ENCODE measurements at places on chromosomes 1 and 21.

- DNase-seq = no peak
Measured at GRCh38 chr1:56707379-56707778, 62.3 kb downstream of the PRKAA2 start.

GRCh38 chr1:247400685-247401084 lies 15.3 kb upstream of the NLRP3 start:
- DNase-seq = no peak

DNA sequence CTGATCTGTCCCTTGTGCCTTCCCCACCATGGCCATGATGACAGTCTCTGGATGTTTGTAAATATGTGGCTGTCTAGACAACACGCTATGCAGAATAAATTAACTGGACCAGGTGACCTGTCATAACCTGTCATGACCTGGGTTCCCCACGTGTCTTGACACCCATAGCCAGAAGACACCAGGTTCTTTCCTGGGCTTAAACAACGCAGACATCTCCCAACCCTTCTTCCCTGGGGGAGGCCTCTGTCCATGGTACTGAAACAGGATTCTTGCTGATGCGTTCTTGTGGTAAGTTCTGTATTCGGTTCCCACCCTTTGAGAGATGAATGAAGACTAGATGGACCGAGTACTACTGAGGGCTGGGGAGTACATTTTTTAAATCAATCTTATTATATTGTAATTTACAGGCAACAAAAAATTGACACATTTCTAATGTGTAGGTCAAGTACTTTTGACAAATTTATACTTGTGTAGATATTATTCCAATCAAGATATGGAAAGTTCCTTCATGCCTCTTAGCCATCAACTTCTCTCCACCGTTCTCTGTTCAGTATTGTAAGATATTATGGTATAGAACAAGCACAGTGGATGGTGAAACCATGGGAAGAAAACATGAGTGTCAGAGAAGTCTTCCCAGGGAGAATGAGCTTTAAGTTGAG lies 738.8 kb downstream of the PTPRU start:
- no peak for DNase-seq

- no peak for DNase-seq
Measured at GRCh38 chr1:201068976-201069375, 43.2 kb downstream of the CACNA1S start.

GRCh38 chr1:243734308-243734695 lies 115.7 kb downstream of the AKT3 start:
- DNase-seq = no peak

DNA sequence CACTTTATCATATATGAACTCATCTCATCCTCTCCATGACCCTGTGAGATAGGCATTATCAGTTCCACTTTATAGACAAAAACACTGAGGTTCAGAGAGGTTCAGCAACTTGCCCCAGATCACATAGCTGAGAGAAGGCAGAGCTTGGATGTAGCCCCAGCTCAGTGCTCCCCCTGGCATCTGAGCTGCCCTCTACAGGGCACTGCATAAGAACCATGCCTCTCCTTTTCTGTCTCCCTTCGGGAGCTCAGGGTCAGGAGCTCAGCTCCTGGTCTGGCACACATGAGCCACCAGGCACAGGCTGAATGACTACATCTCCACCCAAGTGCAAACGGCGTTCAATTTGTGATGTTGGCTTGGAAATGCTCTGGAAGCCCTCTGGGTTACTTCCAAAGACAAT lies 16.9 kb downstream of the RAB7B start:
- no peak for DNase-seq

GRCh38 chr1:191831572-191831971 lies 326.7 kb upstream of the RGS18 start:
- DNase-seq = no peak

DNA sequence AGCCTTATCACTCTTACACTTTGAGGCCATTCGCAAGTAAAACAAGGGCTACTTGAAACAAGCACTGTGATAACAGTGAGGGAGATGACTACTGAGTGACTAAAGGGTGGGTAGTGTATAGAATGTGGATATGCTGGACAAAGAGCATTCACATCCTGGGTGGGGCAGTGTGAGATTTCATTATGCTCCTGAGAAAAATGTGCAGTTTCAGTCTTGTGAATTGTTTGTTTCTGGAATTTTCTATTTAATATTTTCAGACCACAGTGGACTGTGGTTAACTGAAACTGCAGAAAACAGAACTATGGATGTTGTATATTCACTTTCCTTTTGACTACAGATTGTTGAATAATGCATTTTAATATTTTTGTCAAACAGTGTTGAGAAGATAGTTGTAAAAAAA lies 25.1 kb upstream of the B3GALT2 start:
- no peak for DNase-seq

DNA sequence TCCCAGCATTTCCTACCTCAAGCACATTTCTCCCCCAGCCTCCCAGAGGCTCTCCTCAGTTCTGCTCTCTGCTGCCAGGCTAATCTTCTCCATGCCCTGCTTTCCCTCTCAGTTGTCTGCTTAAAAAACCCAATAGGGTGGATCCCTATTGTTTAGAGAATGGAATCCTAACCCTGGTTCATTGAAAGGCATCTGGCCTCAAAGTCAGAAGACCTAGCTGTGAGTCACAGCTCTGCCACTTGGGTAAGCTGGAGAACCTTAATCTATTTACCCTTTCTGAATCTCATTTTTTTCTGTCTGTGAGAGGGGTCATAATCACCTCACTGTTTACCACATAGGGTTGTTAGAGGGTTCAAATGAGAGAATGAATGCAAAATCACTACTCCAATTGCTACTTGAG lies 12.5 kb upstream of the MYOC start:
- DNase-seq = no peak

GRCh38 chr21:45574081-45574501 lies 31.9 kb upstream of the SLC19A1 start:
- no peak for DNase-seq

GRCh38 chr1:7932524-7933138 lies 8.0 kb downstream of the TNFRSF9 start:
- DNase-seq = no peak

DNA sequence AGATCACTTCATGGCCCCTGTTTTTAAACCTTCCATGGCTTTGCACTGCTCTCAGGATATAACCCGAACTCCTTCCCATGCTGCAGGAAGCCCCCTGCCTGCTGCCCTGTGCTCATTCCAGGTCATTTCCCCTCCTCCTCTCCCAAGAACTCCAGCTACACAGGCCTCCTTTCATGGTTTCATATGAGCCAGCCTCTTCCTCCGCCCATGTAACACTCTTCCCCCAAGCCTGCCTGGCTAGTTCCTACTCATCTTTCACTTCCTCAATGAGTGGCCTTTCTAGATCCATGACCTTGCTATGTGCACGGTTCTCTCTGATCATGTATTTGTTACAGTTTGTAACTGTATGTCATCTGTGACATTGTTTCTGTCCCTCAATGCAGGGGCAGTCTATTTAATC lies 3.1 kb upstream of the NCF2 start:
- DNase-seq = no peak

GRCh38 chr1:89888480-89889322 lies 67.9 kb downstream of the LRRC8D start:
- DNase-seq = no peak

GRCh38 chr1:54129858-54130257 lies 22.9 kb downstream of the CDCP2 start:
- no peak for DNase-seq

DNA sequence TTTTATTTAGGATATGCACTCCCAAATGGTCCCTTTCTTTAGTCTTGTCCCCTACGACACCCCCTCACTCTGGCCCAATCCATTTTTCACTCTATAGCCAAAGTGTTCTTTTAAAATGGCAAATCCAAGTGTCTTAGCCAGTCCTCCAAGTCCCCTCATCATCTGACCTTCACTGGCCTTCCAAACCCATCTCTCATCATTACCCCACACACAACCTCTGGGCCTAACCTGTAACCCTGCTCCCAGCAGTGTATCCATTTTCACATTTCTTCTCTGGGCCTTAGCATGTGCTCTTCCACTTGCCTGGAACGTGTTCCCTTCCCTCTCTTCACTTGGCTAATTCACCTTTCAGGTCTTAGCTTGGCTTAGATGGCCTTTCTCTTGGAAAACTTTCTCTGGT lies 6.5 kb upstream of the ARL8A start:
- DNase-seq = no peak

DNA sequence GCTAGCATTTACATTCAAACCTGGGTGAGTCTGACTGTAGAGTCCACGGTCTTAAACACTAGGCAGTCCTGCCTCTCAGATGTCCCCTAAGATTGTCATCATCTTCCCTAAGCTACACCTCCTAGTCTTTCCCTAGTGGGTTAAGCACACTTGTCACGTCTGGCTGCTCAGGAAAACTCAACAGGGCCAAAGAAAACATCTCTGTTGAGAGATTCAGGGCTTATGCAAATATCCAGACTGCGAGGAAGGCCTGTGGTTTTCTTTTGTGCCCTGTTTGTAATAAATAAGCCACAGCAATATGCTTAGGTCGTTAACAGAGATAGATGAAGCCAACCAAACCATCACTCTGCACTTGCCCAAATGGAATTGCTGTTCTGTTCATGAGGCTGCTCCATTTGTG lies 472.6 kb upstream of the DEPDC1 start:
- no peak for DNase-seq

DNA sequence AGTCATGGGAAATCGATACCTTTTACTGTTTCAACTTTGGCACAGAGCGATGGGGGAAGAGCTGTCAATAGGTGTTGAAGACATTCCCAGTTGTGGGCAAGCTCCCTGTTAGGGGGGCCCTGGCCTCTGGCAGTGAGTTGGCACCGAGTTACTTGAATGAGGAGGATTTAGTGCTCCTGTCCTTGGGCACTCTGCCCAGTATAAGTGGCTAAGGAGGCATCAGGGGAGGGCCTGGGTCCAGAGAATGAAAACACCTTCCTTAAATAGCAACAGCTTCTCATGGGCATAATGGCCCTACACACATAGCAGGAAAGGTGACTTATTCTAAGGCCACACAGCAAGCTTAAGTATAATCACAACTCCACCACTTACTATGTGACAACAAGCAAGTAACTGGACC lies 664.4 kb downstream of the PTPRU start:
- no peak for DNase-seq

DNA sequence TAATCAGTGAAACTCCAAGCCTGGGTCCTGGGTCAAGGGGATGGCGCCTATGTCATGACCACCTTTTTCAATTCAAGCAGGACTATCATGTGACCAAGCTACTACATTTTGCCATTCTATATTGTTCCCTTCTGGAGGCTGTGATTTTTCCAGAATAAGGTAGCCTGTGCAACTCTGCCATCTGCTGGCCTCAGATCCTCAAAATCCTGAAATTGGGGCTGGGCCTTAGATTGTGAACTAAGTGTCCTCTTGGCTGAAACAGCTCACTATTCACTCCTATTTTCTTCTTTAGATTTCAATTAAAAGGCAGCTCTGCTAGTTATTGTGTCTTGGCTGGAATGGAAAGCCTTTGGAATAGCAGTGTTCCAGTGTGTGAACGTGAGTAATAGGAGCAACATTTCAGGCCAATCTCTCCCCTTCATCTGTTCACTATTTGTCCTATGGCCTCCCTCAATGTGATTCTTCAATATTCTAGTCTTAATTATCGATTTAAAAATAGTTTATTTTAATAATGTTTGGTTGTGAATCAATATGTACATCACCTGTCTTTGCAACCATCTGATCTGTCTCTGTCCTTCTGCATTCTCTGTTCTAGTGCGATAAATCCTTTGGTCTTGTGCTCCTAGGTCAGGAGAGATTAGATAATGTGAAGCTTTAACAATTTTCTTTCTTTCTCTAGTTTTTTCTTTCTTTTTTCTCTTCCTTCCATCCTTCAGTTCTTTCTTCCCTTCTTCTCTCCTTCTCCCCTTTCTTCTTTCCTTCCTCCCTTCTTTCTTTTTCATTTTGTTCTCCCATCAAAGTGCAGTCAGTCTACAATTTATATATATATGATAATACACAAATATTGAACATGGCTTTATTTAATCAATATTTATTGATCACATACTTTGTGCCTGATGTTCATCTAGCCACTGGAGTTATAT lies 69.8 kb downstream of the CR1 start:
- no peak for DNase-seq

- no peak for DNase-seq
Measured at GRCh38 chr21:22691658-22692057, 1693.4 kb downstream of the NCAM2 start.

DNA sequence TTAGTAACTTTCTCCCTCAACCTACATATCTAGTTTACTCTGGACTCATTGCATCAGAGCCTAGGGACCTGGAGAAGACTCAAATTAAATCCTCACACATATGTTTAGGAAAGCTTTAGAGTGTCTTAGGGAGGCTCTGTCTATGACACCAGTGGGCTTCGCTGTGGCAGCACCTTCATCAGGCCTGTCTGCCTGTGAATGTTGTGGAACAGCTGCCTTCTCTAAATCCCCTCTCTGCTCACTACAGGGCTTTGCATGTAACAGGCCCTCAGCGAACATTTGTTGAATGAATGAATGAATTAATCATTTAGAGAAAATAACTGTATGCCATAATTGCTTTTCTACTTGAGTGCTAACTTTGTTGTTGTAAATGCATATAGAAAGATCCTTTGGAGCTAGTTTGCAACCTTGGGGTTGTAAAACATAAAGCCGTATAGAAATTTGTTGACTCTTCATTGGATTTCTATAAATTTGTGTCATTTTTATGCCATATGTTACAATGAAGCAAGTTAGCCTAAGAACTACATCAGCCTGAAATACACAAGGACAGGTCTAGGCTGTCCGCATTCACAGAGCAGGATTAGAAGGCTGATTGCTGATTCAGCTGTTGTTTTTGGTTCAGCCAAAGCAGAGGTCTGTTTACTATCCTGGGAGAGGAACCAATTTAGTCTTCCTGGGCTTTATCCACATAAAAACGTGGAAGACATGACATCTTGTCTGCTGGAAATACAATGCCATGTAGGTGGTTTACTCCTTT lies 238.0 kb downstream of the ASTN1 start:
- no peak for DNase-seq

GRCh38 chr1:168419736-168420135 lies 124.1 kb downstream of the XCL2 start:
- DNase-seq = no peak

GRCh38 chr1:228548788-228549187 lies 61.6 kb downstream of the RNF187 start:
- DNase-seq = no peak

GRCh38 chr21:23531444-23531843 lies 2075.8 kb downstream of the MRPL39 start:
- DNase-seq = no peak

DNA sequence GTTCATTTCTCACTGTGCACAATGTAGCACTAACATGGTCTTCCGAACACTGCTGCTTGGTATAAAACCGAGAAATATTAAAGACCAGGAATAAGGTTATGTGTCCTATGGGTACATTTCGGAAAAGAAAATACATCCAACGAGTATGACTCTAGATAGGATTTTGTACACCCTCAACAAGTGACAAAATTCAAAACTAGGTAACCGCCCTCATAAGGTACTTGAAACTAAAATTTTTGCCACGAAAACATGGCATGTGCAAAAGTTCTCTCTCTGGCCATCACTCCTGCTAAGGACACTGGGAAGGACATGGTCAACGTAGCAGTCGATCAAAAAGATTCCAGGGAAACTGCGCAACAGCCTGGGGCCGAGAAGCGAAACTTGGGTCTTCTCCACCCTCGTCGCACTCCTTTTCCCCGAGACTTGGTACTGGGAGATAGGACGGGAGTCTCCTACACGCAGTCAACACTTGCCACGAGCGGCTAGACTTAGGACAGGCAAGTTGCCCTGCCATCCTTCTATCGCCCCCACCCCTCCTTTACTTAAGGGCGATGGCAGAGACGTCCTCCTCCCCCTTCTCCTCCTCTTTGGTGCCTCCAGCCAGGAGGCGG lies 338 bp upstream of the TOR1AIP1 start:
- DNase-seq = no peak

- no peak for DNase-seq
Measured at GRCh38 chr1:14899686-14900085, 253.9 kb upstream of the TMEM51 start.

GRCh38 chr1:101379950-101380349 lies 143.1 kb downstream of the S1PR1 start:
- DNase-seq = no peak

Measured in stimulated activated CD8-positive, alpha-beta memory T cell treated with anti-CD3 and anti-CD28 coated beads, Interleukin-15, amount 100 ng/mL, for 4 hours (primary cell).